ENCODE measurements at places on chromosomes 12 and 14.

GRCh38 chr12:68451261-68452077 lies 119.3 kb upstream of the MDM1 start:
- no peak for DNase-seq

DNA sequence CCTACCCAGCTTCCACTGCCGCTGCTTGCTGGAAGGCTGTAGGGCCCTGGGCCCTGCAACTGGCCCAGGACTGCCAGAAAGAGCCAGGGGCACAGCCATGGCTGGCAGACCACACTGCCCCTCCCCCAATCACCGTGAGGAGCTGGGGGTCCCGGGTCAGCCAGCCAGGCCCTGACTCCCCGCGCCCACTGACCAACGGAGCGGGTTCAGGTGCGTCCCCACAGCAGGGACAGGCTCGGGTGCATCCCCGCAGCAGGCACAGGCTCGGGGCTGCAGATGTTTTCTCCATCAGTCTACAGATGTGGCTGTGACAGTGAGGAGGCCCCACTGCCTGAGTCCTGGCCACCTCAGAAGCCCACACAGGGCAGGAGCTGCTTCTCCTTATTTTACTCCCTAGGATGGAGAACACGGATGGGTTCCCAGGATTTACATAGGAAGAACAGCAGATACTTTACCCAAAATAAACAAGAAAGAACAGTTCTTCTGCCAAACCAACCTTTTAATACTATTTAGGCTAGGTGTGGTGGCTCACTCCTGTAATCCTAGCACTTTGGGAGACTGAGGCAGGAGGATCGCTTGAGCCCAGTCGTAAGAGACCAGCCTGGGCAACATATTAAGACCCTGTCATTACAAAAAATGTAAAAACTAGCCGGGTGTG lies 61.1 kb downstream of the TESC start:
- DNase-seq = no peak

DNA sequence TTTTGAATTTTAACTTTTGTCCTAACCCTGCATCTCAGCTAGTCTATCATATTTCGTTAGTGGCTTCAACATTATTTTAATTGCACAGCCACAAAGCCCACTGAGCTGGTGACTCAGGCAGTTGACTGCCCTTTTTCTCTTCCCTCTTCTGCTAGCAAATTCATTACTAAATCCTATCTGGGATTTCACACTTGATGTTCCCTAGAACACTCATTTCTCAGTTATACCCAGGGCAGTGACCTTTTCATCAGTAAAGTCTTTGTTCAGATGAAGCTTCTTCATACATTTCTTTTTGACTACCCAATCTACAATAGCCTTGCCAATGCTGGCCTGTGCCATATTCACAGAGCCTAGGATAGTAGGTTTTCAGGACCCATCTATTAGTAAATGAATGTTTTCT lies 107.0 kb downstream of the ATXN7L3B start:
- no peak for DNase-seq

- no peak for DNase-seq
These were observed 7.8 kb downstream of the PELI2 start for GRCh38 chr14:56125772-56126636.

GRCh38 chr12:74890237-74890599 lies 319.4 kb downstream of the KCNC2 start:
- DNase-seq = no peak

DNA sequence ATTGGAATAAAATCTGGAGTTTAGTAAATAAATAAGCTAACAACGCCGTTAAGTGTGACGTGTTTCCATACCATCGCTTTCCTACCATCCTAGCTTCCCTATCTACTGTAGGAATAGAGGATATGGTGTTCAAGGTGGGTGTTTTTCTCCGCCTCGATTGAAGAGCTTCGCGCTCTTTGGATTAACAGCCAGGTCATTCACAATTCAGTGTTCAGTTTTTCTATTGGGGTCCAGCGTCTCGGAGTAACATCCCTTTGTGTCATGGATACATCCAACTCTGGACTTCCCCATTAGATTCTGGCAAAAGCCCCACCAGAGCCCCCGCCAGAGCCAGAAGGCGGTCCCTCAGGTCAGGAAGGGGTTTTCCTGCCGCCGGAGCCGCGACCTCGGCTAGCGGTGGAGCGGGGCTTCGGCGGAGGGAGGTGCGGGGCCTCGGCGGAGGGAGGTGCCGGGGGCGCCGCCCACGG lies 1.2 kb upstream of the SRGAP1 start:
- no peak for DNase-seq

- DNase-seq = no peak
These were observed 159.5 kb upstream of the NRXN3 start for GRCh38 chr14:78010688-78011087.

DNA sequence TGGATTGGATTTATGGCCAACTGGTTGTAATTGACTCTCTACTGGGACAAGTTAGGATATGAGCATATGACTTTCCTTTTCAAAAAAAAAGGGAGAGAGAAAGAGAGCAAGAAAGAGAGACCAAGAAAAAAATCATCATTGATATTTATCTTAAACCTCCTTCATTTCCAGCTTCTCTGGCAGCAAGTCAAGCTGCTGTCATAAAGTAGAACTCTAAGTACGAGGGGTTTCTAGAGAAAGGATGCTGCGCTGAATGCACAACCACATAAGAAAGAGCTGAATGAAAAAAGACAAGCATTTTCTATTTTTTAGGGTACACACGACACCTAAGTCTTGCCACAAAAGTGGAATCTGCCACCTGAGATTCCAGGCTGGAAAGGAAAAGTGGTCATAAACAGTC lies 182.6 kb downstream of the SLC25A21 start:
- no peak for DNase-seq

DNA sequence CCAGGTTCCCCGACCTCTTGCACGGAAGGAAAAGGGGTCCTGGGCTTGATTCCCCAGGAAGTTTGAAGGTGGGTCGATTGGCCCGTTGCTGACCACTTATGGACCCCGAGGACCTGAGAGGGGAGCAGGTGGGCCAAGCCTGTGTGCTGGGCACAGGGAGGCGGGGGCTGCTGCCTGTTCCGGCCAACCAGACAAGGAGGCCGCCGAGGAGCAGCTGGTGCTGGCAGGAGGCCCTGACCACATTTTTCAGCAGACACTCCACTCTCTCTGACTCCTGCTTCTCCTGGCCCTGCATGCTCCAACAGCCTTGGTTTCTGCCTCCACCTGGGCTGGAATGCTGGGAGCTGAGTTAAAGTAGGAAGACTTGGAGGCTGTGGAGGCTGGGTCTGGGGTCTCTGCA lies 42.8 kb downstream of the NOS1 start:
- no peak for DNase-seq

GRCh38 chr12:7021956-7022355 lies 3.7 kb upstream of the LPCAT3 start:
- no peak for DNase-seq

DNA sequence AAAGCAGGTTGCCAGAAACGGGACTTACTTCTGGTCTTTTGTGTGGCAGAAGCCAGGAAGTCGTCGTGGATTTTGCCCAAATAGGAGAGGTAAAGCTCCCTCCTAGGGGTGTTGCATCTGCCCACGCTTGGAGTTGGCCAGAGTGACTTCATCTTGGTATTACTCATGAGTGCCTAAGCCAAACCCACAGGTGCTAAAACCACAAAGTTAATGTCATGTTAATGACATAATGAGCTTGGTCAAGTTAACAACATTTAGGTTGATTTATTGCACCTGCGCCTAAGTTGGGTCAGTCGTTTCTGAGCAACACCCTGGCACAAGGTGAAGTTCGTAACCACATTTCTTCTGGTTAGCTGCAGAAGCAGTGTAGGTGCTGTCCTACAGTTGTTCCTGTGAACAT lies 225.2 kb downstream of the FUT8 start:
- no peak for DNase-seq

GRCh38 chr14:47102472-47102871 lies 450.9 kb upstream of the RPL10L start:
- DNase-seq = no peak

- DNase-seq = no peak
These were observed 20.0 kb downstream of the TMEM30B start for GRCh38 chr14:61260939-61261776.

DNA sequence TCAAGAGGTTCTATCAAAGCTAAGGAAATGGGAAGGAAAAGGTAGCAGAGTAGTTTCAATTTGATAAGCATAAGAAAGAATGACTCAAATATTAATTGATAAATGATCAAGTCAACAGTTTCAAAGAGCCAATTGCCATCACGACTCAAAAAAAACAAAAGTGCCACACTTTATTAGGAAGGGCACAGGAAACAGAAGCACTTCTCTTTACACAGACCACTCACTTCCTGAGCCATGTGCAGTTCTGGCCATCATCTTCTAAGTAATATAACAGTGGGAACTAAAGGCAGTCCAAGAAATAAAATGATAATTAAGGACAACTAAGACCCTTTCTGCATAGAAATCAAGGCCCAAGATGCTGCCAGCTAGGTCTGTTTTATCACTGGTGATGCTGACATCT lies 13.2 kb downstream of the TM7SF3 start:
- no peak for DNase-seq

DNA sequence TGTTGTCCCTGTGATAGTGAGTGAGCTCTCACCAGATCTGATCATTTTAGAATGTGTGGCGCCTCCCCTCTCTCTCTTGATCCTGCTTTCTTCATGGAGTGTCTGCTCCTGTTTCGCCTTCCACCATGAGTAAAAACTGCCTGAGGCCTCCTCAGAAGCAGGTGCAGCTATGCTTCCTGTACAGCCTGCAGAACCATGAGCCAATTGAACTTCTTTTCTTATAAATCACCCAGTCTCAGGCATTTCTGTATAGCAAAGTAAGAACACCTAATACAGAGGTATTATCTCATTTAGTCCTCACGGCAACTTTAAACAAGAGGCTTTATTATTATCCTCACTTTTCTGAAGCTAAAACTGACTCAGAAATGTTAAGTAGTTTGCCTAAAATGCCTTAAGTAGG lies 81.3 kb upstream of the BTG1 start:
- DNase-seq = no peak

- no peak for DNase-seq
These were observed 485 bp downstream of the SENP1 start for GRCh38 chr12:48105321-48105866.

- DNase-seq = no peak
These were observed 124.0 kb downstream of the BTG1 start for GRCh38 chr12:92021666-92022035.

DNA sequence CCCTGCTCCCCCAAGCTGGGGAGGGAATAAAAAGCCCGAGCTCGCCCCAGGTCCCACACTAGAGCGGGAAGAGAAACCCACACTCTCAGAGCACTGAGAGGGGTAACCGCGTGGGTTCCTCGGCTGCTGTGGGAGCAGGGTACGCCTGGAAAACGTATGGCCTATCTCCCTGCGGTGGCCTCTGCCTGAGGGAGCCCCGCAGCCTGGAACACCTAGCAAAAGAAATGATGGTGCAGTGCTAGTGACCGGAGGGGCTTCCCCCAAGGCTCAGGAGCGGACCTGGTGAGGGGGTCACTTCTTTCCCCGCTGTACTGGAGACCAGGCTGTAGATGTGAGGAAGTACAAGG lies 2.5 kb upstream of the OR4N2 start:
- DNase-seq = no peak

DNA sequence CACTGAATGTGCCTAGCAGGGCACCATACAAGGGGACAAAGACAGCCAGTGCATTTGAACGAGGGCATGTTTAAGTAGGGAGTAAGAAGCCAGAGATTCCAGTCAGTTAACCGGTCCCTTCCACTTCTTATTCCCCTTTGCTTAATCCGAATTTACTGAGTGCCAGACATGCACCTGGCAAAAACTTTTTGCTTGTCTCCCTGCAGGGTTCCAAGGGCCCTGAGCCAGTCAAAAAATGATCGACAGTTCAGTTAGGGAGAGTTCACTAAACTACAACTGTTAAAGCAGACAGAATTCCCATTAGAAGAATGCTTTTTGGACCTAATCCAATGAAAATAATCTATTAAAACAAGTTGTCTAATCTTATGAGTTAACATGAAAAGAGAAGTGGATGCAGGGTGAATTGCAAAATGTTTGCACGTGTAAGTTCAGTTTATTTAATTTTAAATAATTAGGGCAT lies 193.8 kb downstream of the TMTC2 start:
- no peak for DNase-seq

DNA sequence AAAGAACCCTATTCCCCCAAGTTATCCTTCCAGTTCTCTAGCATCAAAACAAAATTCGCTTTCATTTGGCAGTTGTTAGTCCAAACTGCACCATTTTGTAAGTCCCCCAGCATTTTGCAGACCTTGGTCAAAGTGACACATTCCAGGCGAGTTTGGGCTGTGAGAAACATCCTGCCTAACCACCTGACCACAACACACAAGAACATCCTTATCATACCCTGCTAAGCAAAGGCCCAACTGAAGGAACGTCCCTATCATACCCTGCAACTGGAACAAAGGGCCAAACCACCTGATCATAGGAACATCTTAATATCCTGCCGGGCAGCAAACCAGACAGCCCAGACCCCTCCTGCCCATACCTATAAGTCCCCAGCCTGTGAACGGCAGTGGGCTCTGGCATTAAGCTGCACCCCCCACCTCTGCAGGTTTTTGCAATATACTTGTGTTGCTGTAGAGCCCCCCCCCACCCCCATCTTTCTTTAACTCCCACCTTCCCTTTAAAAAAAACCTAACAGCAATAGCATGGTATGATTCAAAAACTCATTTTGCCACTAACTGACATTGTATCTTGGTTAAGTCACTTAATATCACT lies 2.7 kb downstream of the PCNX4 start:
- DNase-seq = no peak

- DNase-seq = peak; percentile 61
These were observed 15.8 kb upstream of the DTX1 start for GRCh38 chr12:113040722-113041171.

GRCh38 chr14:75279763-75280290 lies 1.2 kb downstream of the FOS start:
- DNase-seq = no peak

DNA sequence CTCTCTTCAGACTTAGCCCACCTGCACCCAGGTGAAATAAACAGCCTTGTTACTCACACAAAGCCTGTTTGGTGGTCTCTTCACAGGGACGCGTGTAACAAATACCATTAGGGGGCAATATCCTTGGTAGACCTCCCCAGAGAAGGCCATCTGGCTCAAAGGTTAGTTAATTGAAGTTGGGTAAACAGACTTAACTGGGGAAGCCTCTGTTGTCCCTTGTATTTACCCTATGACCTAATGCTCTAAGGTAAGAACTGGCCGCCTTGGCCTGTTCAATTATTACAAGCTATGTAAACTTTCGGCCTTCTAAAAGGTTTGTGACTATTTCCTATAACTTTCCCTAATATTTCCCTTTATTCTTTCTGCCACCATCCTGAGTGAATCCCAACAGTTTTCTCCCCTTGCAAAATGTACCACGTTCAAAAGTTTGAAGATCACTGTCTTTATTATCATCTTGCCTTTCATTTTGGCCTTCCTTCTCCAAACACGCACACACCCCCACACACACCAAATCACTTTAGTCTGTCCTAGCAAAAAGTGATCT lies 15.3 kb upstream of the LYZ start:
- DNase-seq = no peak

GRCh38 chr12:89064780-89065179 lies 287.5 kb downstream of the DUSP6 start:
- DNase-seq = no peak

GRCh38 chr12:12736759-12737676 lies 19.9 kb downstream of the CDKN1B start:
- peak; percentile 73 for DNase-seq

All from ascending aorta (tissue), 2 donors.